Endothelial cell of umbilical vein (primary cell): ENCODE measurements at places on chromosomes 4 and X. TPM values are rescaled to one million over a fixed set of nuclear protein-coding genes. Genes with fewer than 3 reads are reported as not detected.

PABPC4L gene
- 1.3 and 1.6 TPM in 2 replicates for total RNA-seq

TENM3 gene
- total RNA-seq, result 6.2 and 7.8 TPM in 2 replicates

LANCL3 gene
- 0.83 and 1.5 TPM in 2 replicates for total RNA-seq

RHOXF2 gene
- total RNA-seq, result not detected in 2 replicates

CT45A3 gene
- not detected in 2 replicates for total RNA-seq

TMEM31 gene
- total RNA-seq, result not detected in 2 replicates

USP51 gene
- 0.77 and 0.97 TPM in 2 replicates for total RNA-seq

SLC4A4 gene
- total RNA-seq, result not detected in 2 replicates

PPBP gene
- not detected in 2 replicates for total RNA-seq

F8A3 gene
- 9.7 TPM in 1 of 2 replicates, not detected in the other for total RNA-seq

NXF2B gene
- total RNA-seq, result not detected in 2 replicates

NXT2 gene
- 3.8 and 5.3 TPM in 2 replicates for total RNA-seq

KCND1 gene
- 0.67 and 1.3 TPM in 2 replicates for total RNA-seq

EPGN gene
- total RNA-seq, result 1.2 TPM in 1 of 2 replicates, not detected in the other

RHOXF1 gene
- total RNA-seq, result not detected in 2 replicates

KCNE5 gene
- 0.31 and 0.44 TPM in 2 replicates for total RNA-seq

HHIP gene
- total RNA-seq, result 971 and 1,052 TPM in 2 replicates

KLHL4 gene
- total RNA-seq, result 19.3 and 20.9 TPM in 2 replicates
